ENCODE measurements at places on chromosomes 3 and 15.
A peak's percentile ranks its signal among the peaks of the same experiment; 100 is the strongest.

- no peak for DNase-seq
These were observed 85.2 kb upstream of the NR2F2 start for GRCh38 chr15:96245252-96245651.

GRCh38 chr3:149366941-149367840 lies 10.3 kb downstream of the TM4SF1 start:
- DNase-seq: no peak

DNA sequence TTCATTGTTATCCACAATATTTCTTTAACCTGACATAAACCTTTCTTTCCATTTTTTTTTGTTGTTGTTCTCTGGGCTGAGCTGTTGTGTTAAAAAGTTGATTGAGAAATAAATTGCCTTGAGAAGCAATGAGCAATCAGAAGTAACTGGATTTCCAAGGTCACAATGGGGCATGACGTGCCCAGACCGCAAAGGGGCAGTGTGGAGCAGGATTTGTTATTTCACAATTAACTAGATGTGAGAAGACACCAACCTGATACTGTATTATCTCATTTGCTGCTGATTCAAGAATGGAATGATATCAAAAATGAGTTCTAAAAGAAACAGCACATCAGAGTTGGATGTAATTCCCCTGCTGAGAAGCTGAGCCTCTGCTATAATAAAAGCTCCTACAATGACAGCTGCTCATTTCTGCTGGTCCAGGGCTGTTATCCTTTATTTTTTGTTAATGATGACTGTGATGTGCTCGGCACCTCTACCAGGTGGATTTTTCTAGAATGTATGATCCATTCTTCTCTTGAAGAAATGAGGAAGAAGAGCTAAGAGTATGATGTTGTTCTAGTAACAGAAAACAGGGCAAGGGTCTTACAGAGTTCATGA lies 28.1 kb downstream of the CPNE4 start:
- peak; percentile 49 for DNase-seq

- DNase-seq: no peak
These were observed 54.1 kb downstream of the MGA start for GRCh38 chr15:41714291-41714690.

- no peak for DNase-seq
These were observed 99.8 kb upstream of the BFSP2 start for GRCh38 chr3:133300102-133300501.

DNA sequence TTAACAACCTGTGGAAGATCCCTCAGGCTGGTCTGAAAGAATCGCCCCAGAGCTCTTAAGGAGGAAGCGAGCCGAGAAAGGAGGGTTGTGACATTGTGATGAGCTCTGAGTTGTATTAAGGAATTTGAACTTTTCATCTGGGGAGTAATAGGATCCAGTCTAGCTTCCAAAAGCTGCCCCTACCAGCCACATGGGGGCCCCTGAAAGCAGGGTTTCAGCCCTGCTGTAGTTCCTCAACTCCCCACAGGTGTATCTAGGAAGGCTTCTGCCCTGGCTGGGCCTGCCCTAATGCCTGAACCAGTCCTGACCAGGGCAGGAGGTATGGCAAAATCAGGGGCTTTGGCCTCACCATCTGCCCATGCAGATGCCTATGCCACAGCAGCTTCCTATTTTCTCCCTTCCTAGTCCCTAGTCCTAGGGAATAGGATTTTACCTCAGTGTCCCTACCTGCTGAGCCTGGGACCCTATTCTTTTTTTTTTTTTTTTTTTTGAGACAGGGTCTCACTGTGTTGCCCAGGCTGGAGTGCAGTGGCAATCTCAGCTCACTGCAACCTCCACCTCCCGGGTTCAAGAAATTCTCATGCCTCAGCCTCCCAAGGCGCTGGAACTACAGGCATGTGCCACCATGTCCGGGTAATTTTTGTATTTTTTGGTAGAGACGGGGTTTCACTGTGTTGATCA lies 5.0 kb upstream of the AP3S2 start:
- DNase-seq: peak; percentile 50

DNA sequence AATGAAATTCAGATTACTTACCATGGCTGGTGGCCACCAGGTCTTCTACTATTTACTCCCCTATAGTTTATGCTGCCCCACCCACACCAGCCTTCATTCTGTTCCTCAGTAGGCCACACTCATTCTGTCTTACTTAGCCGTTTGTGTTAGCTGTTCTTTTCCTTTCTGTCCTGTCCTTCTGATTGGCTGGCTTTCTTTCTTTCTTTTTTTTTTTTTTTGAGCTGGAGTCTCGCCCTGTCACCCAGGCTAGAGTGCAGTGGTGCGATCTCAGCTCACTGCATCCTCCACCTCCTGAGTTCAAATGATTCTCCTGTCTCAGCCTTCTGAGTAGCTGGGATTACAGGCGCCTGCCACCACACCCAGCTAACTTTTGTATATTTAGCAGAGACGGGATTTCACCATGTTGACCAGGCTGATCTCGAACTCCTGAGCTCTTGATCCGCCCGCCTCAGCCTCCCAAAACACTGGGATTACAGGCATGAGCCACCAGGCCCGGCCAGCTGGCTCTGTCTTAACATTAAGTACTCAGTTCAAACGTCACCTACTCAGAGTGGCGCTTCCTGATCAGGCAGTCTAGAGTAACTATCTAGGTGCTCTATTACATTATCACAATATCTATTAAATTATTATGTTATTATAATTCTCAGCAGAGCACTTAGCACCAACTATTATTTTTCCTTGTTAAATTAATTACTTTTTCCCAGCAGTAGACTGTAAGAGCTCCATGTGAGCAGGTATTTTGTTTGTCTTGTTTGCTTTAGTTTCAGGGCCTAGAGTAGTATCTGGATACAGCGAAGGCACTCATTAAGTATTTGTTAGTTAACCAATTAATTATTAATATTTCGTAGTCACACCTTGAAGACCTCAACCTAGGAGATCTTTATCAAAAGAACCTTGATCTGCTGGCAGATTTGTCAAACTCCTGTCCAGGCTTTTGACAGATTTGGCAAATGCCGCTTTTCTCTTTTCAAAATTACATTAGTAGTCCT lies 6.4 kb downstream of the CMSS1 start:
- no peak for DNase-seq

GRCh38 chr3:139935866-139936817 lies 1.2 kb downstream of the CLSTN2 start:
- no peak for DNase-seq

- no peak for DNase-seq
These were observed 5.9 kb downstream of the MYO5C start for GRCh38 chr15:52289629-52290081.

DNA sequence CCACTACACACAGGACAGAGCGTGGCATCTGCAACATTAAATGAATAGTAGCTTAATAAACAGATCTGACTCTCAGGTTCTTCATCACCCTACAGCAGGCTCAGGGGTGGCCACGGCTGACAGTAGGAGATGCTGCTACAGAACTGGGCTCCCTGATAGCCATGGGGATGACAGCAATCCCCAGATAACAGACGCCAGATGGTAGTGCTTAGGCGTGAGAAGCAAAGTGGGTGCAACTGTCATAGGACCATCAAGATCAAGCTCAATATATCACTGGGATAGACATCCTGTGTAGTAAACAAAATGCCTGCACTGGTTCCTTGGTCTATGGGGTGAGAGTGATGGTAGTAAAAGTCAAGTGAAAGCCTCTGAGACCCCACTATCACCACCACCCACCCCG lies 2.6 kb upstream of the TPRA1 start:
- DNase-seq: no peak

DNA sequence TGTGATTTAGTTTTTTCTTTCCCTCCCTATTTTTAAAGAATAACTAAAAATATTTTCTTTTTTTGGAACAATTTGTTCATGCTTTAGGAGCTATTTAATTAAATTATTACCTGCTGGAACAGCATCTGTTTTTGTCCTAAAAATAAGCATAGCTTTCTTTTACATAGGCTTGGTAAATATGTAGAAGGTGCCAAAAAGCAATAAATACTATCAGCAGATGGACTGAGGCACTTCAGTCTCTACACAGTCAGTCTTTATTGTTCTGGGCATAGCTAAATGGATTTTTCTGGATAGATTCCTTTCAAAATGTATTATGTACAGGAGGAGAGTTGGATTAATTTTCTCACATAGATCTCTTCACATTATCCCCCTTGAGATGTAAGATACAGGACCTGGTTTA lies 223.5 kb downstream of the NAALADL2 start:
- no peak for DNase-seq

DNA sequence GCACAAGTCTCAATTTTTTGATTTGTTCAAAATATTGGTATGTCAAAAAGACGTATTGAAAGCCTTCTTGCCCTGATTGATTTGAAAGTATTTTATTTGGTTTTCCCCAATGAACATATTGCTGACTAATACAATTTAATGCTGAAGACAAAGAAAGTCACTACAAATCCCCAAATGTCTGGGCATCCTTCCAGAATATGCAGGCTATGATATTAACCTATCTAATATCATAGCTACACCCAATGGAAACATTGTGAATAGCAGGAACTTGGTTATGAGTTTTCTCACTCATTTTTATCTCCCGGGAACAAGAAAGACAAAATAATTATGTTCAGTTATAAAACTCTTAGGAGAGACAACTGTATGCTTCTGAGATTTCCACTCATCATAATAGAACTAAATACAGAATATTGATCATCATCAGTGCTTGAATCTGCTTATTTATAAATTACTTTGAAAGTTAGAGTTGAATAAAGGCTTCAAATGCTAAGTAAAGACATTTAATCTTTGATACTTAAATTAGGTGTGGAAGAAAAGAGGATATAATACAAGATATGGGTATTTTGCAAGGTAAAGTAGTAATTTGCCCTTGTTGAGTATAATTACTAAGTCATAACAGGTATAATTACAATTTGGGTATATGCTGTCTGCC lies 483.9 kb downstream of the RBMS3 start:
- DNase-seq: peak; percentile 87

GRCh38 chr3:58769065-58769464 lies 102.5 kb upstream of the FAM3D start:
- no peak for DNase-seq

DNA sequence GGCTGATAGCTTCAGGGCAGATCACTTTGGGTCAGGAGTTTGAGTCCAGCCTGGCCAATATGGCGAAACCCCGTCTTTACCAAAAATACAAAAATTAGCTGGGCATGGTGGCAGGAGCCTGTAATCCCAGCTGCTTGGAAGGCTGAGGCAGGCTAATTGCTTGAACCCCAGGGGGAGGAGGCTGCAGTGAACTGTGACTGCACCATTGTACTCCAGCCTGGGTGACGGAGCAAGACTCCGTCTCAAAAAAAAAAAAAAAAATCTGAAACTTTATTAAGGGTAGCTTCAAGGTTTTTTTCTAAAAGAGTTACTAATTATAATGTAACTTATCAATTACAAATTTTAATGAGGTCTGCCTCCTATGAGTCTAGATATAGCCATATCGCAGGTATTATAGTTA lies 5.1 kb downstream of the NECTIN3 start:
- DNase-seq: no peak

DNA sequence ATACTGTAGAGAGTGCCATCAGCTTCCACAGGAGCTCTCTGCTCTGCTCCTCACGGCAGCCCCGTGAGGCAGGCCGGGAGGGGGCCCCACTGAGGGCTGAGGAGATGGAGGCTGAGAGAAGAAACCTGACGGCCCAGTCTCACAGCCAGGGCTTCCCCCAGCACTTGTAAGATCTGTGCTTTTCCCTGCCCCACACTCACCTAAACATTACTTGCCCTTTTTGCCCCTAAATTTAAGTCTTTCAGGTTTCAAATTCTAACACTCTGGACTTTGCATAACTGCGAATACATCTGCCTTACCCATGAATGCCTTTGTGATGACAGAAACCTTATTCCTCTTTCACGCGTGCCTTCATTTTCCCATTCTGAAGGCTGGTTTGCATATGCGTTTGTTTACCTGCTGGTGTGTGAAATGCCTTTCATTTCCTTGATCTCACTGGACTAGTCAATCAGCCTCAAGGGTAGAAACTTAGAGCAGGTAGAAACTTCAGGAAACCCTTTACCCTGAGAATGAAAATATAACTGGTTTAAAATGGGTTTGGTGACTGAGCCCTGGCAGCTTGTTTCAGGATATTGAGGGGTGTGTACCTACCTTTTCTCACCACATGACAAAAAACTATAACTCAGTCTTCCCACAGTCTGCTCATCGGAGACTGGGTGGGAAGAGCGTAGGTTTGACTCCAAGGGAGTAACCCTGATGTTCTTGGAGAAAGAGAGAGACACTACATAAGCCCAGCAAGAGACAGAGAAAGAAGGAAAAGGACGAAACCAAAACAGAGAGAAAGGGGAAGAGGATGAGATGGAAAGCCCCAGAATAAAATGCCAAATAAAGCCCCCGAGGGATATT lies 20.1 kb downstream of the SLC12A8 start:
- no peak for DNase-seq
